AG09309 (cell line): ENCODE measurements at places on chromosomes 2 and 18.

GRCh38 chr2:209671020-209671680 lies 100.5 kb upstream of the UNC80 start:
- DNase-seq = no peak

GRCh38 chr2:2941205-2941604 lies 436.4 kb downstream of the EIPR1 start:
- no peak for DNase-seq

DNA sequence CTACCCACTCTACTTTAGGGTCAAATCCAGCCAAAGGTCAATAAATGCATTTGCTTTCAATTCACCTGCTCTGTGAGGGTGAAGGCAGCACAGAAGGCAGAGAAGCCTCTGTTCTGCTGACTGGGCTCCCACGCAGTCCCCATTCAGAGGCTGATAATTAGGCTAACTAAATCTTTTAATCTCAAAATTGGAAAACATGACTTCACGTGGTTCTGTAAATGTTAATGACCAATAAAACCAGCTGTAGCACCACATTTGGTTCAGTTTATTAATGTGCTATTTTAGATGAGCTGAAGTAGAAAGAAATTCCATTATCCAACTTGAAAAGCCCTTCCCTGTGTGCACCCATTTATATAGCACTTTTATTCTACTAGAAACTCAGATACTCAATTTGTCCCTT lies 310.6 kb downstream of the C1D start:
- no peak for DNase-seq

DNA sequence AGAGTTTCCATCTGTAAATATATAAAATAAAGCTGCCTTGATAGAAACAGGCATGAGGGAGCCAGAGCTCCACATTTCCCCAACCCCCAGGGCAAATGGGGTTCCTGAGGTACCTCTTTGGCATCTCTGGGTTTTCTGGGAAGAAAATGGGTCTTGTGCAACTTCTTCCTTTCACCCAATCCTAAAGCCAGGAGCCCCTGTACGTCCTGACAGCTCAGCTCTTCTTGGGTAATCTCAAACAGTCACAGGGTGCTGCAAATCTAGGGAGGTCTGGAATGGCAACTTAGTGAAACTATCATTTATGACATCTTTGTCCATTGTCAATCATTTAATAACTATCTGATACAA lies 36.6 kb upstream of the STAT1 start:
- peak; percentile 86 for DNase-seq

DNA sequence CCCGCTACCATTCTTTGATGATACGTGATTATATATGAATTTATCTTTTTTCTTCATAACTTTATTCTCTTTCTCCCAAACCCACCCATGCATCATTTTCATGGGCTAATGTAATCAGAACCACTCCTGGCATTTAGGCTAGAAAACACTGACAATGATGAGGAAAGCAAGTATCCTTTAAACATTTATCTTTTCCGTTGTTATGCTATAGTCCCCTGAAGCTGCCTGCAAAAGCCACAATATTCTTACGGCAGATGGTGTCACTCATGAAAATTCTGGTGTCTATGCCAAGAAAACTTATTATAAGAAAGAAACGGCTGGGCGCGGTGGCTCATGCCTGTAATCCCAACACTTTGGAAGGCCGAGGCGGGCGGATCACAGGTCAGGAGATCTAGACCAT lies 221.8 kb upstream of the CTAGE1 start:
- DNase-seq = no peak

DNA sequence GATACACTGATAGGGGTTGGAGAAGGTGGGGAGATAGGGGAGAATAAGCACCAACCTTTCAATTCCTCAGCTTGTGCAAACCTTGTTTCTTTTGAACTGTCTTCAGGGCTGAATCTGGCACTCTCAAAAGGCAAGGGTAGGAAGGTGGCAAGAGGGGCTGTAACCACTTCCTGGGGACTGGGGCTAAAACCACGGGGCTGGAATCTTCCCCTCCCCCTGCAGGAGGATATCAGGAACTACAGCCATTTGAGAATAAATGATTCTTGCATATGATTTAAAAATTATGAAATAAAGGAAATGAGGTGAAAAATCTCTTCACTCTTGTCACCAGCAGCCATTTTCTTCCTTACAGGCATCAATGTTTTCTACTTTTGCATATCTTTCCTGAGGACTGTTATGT lies 50.8 kb downstream of the ATOH8 start:
- DNase-seq = no peak

- DNase-seq = no peak
These were observed 702.7 kb downstream of the SOCS6 start for GRCh38 chr18:70991577-70991976.

- peak; percentile 40 for DNase-seq
These were observed 63.5 kb downstream of the PLA2R1 start for GRCh38 chr2:159998961-159999360.
